NCI-H1048 (cell line): ENCODE measurements at places on chromosomes 16 and 17.

DNA sequence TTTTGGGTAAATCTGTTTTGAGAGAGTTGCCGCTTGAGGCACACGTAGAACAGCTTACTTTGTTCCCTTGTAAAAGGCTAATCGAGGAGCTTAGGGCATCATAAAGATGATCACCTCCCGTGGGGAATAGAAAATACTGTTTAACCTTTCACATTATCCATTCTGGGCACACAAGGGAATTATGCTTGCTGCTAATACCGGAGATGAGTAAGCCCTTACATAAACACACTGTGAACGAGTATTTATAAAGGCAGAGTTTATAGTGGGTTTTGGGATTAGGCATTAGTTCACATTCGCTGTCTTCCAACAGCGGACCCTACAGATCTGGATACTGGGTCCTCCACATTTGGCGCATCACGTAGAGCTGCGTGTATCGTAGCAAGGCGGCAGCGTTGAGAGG is 51.2 kb upstream of the CNTNAP4 start:
- DNase-seq: no peak

DNA sequence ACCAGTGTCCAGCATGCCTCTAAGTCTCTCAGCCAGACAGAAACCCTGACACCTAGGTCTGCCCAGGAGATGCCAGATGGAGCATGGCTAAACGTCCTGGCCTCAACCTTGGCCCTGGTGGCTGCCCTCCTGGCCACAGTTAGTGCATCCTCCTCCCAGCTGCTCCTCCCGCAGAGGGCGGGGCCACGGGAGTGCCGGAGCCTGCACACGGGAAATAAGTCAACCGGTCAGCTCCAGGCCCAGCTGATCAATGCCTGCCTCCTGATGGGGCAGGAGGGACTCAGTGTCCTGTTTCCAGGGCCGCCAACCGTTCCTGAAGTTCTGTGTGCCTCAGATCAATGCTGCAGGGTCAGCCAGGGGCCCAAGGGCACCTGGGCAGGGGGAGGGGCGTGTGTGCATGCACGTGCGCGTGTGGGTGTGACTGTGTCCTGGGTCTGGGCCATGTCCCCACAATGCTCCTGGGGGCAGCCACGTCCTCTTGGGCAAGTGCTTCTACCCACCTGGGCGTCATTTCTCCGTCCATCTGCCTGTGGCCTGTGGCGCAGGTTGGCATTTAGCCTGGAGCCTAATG is 4.6 kb upstream of the KCNJ12 start:
- DNase-seq: no peak

- DNase-seq: no peak
These were observed 32.1 kb downstream of the MYH3 start for GRCh38 chr17:10624969-10625368.

- DNase-seq: no peak
These were observed 19.1 kb downstream of the UNC13D start for GRCh38 chr17:75825149-75825552.

DNA sequence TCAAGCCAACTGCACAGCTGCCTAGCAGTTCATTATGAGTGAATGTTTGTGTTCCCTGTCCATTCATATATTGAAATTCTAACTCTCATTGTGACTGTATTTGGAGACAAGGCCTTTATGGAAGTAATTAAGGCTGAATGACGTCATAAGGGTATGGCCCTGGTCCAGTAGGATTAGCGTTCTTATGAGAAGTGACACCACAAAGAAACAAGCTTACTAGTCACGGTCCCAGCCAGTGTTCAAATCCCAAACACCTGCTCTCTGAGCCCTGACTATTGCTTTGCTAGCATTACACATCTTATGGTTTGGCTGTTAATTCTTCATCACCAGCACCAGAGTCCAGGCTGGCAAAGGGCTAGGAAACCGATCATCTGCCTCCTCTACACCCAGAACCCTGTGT is 2.2 kb downstream of the ZNF668 start:
- no peak for DNase-seq

DNA sequence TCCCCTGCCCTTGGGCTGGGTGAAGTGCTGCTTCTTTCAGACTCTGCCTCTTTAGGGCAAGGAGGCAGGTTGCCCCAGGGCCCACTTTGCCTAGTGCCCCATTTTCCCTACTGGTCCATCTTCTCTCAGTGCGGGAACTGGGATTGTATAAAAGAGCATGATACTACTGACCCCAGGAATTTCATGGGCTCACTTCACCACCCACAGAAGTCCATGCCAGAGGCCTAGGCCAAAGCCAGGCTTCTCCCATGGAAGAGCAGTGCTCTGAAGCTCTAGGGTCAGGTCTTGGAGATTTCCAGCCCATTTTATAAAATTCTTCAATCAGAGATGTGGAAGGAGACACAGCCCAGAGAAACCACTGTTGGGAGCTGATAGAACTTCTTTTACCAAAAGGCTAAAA is 5.7 kb downstream of the CACNG1 start:
- no peak for DNase-seq

GRCh38 chr16:88561485-88562359 is 8.5 kb upstream of the ZC3H18 start:
- no peak for DNase-seq

GRCh38 chr16:12611006-12611477 is 192.6 kb downstream of the CPPED1 start:
- DNase-seq: no peak

- DNase-seq: no peak
These were observed 74.3 kb downstream of the MMD start for GRCh38 chr17:55347341-55347740.
